ENCODE measurements at places on chromosomes 1 and 21. TPM values are rescaled to one million over a fixed set of nuclear protein-coding genes. Genes with fewer than 3 reads are reported as not detected.

The LDLRAD2 gene
- total RNA-seq: not detected

The OR2W3 gene
- not detected for total RNA-seq

The GBP2 gene
- 52.7 TPM for total RNA-seq

The LIX1L gene
- total RNA-seq: 28.4 TPM

The HIVEP3 gene
- total RNA-seq: 4.9 TPM

The FMO4 gene
- total RNA-seq: 5.9 TPM

The SLC2A5 gene
- 2.7 TPM for total RNA-seq

GRCh38 chr1:162317621-162318020 lies 59.0 kb downstream of the SPATA46 start:
- DNase-seq: no peak
- H3K27ac ChIP-seq: no peak overlapping the region
- no peak overlapping the region for H3K4me3 ChIP-seq
- no peaks in the 10 kb centered on the region for H3K27me3 ChIP-seq
- no peaks in the 10 kb centered on the region for H3K4me1 ChIP-seq

- peaks cover 32% of the 10 kb centered on the region for H3K36me3 ChIP-seq
- H3K4me1 ChIP-seq: peaks cover 19% of the 10 kb centered on the region
- peak; percentile 35 for DNase-seq
- no peaks in the 10 kb centered on the region for H3K27me3 ChIP-seq
These were observed 326 bp downstream of the BRWD1 start for GRCh38 chr21:39313042-39313570.

GRCh38 chr1:233038581-233038980 lies 88.2 kb downstream of the NTPCR start:
- H3K36me3 ChIP-seq: no peaks in the 10 kb centered on the region
- H3K27me3 ChIP-seq: no peaks in the 10 kb centered on the region
- no peak for DNase-seq
- H3K27ac ChIP-seq: no peak overlapping the region
- no peak overlapping the region for H3K4me3 ChIP-seq

GRCh38 chr1:1264026-1264425 lies 9.6 kb downstream of the UBE2J2 start:
- peaks cover 96% of the 10 kb centered on the region for H3K36me3 ChIP-seq
- DNase-seq: no peak
- H3K27ac ChIP-seq: peak overlapping the region; percentile 37

DNA sequence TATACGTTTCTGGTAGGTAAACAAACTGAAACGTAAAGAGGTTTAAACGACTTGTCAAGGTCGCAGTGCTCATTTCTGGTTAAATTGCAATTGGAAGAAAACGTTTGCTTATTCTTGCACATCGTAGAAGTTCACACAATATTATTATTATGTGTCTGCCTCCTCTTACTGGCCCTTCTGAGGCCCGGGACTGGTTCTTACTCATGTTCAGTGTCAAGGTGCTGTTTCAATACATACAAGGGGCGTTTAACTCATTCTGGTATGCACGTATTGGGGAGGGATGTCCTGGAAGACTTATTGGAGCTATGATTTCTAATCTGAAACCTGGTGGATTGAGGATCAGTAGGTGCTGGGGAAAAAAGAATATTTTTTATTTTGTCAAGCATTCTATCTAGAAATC lies 932 bp downstream of the RPF1 start:
- H3K27ac ChIP-seq: peak overlapping the region; percentile 88
- H3K27me3 ChIP-seq: no peaks in the 10 kb centered on the region
- no peak for DNase-seq
- peak overlapping the region; percentile 80 for H3K4me3 ChIP-seq

DNA sequence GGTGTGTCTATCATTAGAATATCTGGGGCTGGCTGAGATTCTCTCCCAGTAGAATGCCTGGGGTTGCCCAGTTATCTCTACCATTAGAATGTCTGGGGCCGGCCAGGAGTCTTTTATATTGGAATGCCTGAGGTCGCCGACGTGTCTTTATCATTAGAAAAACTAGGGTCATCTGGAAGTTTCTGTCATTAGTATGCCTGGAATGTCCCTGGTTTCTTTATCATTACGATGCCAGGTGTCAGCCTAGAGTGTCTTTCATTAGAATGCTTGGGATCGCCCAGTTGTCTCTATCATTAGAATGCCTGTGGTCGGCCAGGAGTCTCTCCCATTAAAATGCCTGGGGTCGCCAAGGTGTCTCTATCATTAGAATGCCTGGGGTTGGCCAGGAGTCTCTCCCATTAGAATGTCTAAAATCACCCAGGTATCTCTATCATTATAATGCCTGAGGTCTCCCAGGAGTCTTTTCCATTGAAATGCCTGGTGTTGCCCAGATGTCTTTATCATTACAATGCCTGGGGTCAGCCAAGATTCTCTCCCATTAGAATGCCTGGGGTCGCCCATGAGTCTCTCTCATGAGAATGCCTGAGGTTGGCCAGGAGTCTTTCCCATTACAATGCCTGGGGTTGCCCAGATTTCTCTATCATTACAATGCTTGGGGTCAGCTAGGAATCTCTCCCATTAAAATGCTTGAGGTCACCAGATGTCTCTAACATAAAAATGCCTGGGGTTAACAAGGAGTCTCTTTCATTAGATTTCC lies 53.2 kb downstream of the RNF187 start:
- H3K4me1 ChIP-seq: no peaks in the 10 kb centered on the region
- no peak overlapping the region for H3K4me3 ChIP-seq
- H3K27me3 ChIP-seq: no peaks in the 10 kb centered on the region
- H3K36me3 ChIP-seq: no peaks in the 10 kb centered on the region

DNA sequence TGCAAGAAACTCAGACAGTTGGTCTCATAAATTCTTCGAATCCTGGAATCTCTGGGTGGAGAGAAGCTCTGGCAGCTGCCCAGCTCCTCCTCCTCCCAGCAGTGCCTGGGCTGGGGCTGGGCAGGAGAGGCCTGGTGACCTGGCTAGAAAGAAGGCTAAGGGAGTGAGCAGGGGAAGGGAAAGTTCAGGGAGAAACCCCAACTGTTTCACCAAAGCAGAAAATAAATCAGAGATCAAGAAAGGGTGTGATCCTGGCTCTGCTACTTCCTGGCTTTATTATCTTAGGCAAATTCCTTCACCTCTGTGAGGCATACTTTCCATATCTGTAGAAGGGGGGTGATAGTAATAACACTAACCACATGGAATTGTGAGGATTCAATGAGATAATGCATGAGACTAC lies 8.8 kb upstream of the COL16A1 start:
- H3K27ac ChIP-seq: peak overlapping the region; percentile 90
- H3K27me3 ChIP-seq: peaks cover 12% of the 10 kb centered on the region

DNA sequence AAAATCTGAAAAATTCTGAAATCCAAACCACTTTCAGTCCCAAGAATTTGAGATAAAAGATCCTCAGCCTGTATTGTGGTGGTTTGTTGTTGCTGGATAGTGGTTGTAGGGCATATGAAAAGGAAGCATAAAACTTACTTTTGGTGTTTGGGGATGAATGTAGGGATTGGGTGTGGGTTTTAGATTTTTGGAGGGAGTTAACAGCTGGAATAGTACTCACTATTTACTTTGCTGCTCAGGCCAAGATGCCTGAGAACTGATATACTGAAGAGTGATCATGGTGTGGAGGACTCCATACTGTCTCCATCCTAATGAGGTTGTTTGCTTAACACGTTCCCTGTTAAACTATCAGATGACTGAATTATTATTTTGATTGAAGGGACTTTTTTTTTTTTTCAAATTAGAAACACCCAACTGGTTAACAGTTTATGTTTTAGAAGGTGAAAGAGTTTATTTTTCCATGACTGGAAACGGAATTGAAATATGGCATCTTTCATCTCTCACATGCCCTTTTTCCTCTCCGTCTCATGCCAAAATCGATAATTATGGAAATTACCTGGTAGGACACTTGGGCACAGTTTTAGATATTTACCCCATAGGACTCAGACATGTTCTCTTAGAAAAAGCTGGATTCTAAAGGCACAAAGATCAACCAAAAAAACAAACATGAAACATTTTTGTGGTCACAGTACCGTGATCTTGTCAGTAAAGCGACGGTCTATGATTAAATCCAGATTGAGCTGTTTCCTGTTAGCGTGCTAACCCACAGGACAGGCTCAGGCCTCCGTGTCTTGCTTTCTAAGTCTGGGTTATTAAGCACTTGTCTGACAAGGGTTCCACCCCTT lies 37.3 kb downstream of the RGL1 start:
- H3K4me3 ChIP-seq: no peak overlapping the region
- H3K27ac ChIP-seq: no peak overlapping the region
- H3K4me1 ChIP-seq: no peaks in the 10 kb centered on the region
- H3K36me3 ChIP-seq: no peaks in the 10 kb centered on the region
- DNase-seq: peak; percentile 80

- no peak for DNase-seq
- no peaks in the 10 kb centered on the region for H3K36me3 ChIP-seq
- peaks cover 4% of the 10 kb centered on the region for H3K4me1 ChIP-seq
These were observed 21.1 kb downstream of the HUNK start for GRCh38 chr21:31893851-31894415.

GRCh38 chr1:33893147-33893830 lies 29.4 kb downstream of the HMGB4 start:
- no peaks in the 10 kb centered on the region for H3K36me3 ChIP-seq
- no peaks in the 10 kb centered on the region for H3K27me3 ChIP-seq
- H3K27ac ChIP-seq: no peak overlapping the region
- no peaks in the 10 kb centered on the region for H3K4me1 ChIP-seq
- DNase-seq: peak; percentile 28
- H3K4me3 ChIP-seq: no peak overlapping the region

DNA sequence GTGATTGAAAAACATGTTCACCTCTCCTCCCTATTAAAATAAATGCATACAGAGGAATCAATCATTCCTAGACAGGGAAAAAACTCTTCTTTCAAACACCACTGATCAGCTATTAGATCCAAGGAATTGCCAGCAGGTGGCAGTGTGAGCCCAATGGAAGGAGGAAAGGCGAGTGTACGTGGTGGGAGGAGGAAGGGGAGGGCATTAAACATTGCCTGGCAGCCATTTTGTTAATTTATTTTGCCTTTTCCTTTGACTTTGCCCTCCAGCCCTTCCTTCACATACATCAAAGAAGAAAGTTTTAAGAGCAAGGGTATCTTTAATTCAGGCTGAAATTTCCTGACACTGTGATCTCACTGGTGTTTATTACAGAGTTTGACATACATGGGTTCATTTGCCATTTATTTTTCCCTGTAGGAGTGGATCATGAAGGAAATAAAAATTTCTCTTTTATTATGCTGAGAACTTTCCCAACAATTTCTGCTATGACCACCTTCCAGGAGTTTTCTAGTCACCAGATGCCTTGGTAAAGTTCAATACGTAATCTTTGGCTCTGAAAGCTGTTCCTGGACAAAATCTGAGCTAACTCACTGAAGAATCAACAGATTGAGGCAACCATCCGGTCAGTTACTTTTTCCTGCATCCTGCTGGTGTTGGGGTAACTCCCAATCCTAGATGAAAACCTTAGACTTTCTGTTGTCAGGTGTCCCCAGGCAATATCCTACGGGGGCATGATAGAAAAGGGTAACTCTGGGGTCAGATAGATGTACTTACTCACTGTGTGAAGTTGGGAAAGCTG lies 1.9 kb upstream of the GNAI3 start:
- peak overlapping the region; percentile 94 for H3K4me3 ChIP-seq
- no peaks in the 10 kb centered on the region for H3K36me3 ChIP-seq
- peaks cover 24% of the 10 kb centered on the region for H3K4me1 ChIP-seq
- peak overlapping the region; percentile 76 for H3K27ac ChIP-seq

DNA sequence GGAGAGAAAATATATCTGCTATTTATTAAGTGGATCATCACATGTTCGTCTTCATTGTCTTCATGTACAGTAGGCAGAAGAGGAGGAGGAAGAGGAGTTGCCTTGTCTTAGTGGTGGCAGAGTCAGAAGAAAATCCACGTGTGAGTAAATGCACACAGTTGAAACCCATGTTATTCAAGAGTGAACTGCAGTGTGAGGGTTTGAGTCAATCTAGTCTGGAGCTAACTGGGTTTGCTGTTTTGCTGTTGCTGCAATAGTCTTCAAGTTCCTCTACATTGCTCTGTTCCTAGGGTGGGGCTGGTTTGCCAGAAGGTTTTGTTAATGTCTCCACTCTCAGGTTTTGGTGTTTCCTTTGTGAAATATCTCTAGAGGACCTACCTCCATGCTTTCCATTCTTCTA lies 3.1 kb upstream of the CD1A start:
- H3K27ac ChIP-seq: no peak overlapping the region
- no peaks in the 10 kb centered on the region for H3K27me3 ChIP-seq
- no peaks in the 10 kb centered on the region for H3K4me1 ChIP-seq
- DNase-seq: no peak
- H3K4me3 ChIP-seq: no peak overlapping the region

DNA sequence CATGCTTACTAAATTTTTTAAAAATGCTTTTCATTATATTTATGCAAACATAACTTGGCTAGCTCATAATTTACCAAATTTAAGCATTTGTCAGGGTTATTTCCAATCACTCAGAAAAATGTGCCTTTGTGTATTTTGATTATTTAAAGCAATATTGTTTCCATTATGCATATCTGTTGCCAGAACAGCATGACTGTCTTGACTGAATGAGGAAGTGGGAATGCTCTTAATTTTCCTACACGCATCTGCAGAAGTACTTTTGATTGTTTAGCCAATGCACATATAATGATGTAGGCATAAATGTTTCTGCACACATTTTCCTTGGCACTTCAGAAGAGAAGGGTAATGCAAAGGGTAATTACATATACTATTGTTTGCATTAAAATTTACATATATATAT lies 92.5 kb upstream of the ADGRL2 start:
- no peak overlapping the region for H3K4me3 ChIP-seq
- no peaks in the 10 kb centered on the region for H3K4me1 ChIP-seq
- no peaks in the 10 kb centered on the region for H3K36me3 ChIP-seq
- no peaks in the 10 kb centered on the region for H3K27me3 ChIP-seq

All from stomach (tissue), 19 donors.